CD8-positive, alpha-beta memory T cell (primary cell): ENCODE measurements at places on chromosomes 1 and 21. TPM values are rescaled to one million over a fixed set of nuclear protein-coding genes. Genes with fewer than 3 reads are reported as not detected.

GRCh38 chr1:178942285-178943198, 71.7 kb upstream of the ANGPTL1 start:
- DNase-seq = no peak

GRCh38 chr1:195915826-195916225, 692.4 kb downstream of the KCNT2 start:
- DNase-seq = no peak

DNA sequence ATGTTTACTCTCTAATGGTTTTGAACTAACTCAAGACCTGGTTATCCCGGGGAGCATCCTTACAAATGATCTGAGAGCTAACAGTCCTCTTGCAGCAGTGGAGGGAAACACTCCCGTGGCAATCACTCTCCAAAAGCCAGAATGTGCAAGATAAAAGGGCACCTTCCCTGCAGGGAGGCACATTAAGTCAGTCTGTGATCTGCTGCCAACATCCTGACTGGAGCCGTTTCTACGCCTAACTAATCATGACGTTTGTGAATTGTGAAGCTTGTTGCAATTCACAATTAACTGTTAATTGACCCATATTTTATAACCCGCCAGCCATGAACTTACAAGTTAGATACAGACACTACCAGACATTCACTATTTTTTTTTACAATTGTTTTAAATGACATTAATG, 52.1 kb upstream of the LGALS8 start:
- no peak for DNase-seq

DNA sequence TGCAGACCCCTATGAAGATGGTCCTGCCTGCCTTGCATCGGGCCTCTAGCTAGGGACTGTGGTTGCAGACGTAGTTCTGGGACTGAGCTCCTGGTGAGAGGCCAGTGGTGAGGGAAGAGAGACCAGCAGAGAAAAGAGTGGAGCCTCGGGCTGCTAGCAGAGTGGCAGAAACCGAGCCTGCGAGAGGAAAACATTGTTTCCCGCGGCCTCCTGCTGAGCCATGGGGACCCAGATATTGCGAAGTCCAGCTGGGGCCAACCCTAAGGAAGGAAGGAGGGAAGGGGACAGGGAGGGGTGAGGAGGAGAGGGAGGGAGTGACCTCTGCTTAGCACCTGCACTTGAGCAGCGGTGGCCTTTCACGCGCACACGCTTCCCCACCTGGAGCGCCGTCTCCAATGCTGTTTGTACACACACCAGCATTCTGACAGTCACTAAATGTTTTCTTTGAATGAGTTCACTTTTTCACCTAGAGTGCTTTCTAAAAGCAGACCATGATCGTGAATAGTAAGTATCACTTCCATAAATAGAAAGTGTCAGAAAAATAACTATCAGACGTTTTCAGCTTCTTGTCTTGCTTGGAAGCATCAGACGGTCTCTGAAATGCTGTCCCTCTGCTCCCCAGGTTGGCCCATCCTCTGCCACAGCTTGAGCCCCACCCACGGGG, 2.5 kb upstream of the FNDC10 start:
- no peak for DNase-seq

DNA sequence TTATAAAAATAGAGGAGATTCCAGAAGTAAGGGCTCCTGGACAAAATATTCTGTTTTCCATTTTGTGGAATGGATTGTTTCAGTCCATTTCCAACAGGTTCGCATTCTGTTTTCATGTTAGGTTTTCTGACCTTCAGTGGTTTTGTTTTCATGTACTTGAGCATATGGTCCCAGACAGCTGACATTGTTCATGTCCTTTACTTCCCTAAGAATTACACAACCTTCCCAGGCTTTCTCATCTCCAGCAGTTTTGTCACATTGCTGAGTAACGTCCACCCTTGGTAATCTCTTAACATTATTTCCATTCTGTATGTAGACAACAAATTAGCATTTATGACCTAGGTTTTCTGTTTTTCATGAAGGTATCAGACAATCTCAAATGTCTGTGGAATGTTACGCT, 21.0 kb upstream of the ERRFI1 start:
- DNase-seq = no peak

- no peak for DNase-seq
These were observed 35.6 kb downstream of the NGF start for GRCh38 chr1:115302390-115302961.

DNA sequence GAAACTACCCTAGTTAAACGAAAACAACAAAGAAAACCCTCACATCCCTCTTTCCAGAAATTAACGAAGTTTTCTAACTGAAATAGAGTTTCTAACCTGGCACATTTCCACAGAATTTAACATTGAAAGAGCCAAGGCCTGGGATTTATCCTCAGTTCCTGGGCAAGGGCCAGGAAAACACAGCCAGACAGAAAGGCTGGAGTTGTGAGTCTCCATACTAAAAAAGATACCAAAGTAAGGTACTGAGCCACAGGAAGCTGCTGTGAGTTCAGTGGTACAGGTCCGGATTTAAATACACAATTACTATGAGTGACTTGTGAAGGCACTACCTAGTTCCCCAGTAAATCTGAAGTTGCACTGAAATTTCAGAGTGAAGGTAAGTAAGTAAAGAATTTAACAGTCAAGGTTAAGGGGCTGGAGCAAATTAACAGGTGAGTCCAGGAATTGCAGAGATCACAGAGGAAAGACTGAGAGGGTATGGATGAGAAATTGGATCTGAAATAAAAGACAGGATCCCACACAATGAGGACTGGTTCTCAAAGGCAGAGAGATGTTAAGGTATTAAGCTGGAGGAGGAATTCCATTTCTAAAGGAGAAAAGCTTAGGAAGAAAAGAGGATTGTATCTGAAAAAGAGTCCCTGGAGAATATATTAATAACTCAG, 905 bp downstream of the LIX1L start:
- DNase-seq = no peak

CD84 gene
- 25.1 TPM for total RNA-seq

PYHIN1 gene
- total RNA-seq = 24.2 TPM

PDZK1IP1 gene
- not detected for total RNA-seq
